Heart left ventricle (tissue), 16 donors: ENCODE measurements at places on chromosomes 2 and 18. TPM values are rescaled to one million over a fixed set of nuclear protein-coding genes. Genes with fewer than 3 reads are reported as not detected.

DNA sequence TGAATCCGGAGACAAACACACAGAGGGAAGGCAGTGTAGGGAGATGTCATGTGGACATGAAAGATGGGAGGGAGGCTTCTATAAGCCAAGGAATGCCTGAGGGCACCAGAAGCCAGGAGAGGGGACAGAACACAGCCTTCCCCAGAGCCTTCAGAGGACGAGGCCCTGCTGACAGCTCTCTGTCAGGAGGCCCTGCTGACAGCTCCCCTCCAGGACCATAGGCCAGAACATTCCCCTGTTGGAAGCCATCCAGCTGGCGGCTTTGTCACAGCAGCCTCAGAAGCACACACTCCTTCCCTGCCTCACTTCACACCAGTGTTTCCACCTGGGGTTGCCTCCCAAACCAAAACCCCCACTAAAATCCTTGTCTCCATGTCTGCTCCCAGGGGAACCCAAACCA lies 171.3 kb upstream of the ID2 start:
- DNase-seq, result peak; percentile 85

DNA sequence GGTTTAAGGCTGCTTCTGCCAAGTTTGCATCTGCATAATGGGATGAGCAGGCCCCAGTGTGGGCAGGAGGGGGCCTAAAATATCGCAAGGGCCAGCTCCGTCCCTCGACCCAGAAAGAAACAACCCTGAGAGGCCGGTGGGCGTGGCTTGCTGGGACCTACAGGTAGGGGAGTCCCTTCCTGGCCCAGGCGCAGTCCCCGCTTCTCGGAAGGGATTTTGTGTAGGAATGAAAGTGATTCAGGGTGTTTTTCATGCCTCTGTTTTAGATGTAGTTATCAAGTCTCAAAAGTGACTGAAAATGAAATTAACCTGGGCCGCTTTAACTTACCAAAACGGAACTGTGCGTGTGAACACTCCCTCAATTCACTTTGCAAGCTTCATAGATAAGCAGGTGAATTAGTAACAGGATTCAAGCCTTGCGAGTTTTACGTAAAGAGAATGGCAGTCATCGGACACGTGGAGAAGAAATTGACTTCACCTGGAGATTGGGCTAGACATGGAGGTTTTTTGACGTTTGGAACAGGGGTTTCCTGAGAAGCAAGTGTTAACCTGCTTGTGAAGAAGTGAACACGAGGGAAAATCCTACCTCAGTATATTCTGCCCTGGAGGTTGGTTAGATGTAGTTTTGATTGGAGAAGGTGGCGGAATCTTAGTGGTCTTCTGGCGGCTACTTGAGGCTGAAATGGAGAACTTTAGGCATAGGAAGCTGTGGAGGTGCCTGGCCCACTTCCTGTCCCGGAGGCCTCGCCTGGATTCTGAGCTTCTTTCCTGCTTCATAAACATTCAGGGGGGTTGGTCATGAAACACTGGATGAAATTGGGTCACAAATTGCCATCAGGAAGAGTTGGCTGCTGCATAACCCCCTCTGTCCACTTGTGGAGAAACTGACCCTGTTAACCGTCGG lies 1.7 kb downstream of the NCK2 start:
- peak; percentile 46 for DNase-seq

- DNase-seq, result peak; percentile 98
Observed at GRCh38 chr2:65056215-65057053, at the start of gene CEP68. Gene CEP68, plus strand, starts transcription at chr2:65056416. Its CDS starts 13,029 bp downstream, at chr2:65069445.

DNA sequence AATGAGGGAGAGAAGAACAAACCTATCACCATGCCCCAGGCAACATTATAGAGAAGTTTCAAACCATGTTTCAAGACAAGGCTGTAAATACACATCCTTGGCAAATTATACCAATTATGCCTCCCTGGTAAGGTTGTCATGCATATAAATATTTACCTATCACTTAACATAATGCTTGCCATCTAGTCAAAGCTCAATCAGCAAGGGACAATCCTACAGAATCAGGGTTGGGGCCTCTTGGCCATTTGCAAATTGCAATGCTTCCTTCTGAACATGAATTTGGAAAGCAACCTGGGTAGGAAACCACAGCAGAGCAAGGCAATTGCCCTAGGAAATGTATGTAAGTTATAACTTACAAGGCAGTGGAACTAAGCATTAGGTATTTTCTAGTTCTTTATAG lies 907.2 kb upstream of the CDH2 start:
- DNase-seq, result no peak

- DNase-seq, result no peak
Observed at GRCh38 chr2:27205206-27205605, 6.6 kb upstream of the ATRAID start.

The RNF181 gene
- 138 TPM for total RNA-seq

DNA sequence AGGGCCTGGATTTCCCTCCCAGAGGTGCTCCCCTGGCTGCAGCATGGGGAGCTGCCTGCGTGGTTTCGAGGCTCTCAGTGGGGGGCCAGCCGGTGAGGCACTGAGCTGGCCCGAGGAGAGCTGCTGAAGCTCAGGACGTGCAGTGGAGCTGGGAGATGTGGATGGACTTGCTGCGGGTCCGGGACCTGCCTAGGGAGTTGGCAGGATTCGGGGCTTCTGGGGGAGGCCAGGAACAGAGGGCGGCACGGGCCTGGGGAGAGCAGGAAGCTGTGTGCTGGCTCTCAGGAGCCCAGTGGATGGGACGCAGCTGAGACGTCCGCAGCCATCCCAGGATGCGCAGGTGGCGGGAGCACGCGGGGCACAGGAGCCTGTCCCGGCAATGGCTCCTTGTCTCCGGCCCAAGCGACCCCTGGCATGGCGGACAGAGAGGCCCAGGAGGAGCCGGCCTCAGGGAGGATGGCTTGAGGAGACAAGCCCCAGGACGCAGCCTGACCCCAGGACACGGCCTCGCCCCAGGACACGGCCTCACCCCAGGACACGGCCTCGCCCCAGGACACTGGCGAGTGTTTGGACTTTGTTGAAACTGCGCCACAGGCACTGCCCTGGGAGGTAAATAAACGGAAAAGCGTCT lies 116.1 kb downstream of the NFATC1 start:
- DNase-seq, result no peak

The SIX3 gene
- total RNA-seq, result not detected

GRCh38 chr2:20882466-20883170 lies 59.7 kb upstream of the LDAH start:
- no peak for DNase-seq
